ENCODE measurements at places on chromosomes 5 and 9.
A peak's percentile ranks its signal among the peaks of the same experiment; 100 is the strongest.

- DNase-seq: peak; percentile 64
Measured at GRCh38 chr9:133406480-133407307, 11.1 kb downstream of the REXO4 start.

DNA sequence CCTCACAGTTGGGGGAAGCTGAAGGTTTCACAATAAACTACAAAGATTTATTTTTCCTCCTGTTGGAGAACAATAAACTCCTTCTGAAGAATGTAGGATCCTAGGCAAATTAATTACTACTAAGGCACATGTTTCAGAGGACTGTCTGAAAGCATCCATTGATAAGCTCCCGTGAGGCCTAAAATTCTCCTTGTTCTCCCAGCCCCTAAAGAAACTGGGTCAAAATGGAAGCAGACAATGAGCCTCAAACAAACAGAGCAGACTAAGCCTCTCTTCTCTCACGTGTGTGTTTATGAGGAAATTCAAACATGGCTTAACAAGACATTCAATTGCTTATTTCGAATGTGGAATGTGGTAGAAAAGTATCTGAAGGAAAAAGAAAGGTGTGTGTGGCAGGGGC lies 249.0 kb downstream of the GLIS3 start:
- no peak for DNase-seq

DNA sequence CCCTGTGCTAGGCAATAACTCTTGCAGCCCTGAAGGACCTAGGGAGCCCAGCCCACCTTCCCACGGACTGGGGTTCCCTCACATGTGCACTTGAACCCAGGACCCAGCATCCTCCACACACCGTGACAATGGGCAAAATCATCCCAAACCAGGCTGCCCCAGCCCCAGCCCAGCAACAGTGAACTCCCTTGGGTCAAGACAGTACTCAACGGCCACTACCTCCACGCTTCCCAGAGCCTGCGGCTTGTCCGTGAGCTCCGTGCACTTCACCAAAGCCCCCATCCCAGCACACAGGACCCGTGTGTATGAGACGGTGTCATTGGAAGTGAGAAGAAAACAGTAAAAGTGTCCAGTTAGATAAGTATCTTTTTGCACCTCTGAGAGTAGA lies 55.8 kb downstream of the IPPK start:
- DNase-seq: no peak

- DNase-seq: no peak
Measured at GRCh38 chr5:78758169-78758839, 109.7 kb upstream of the LHFPL2 start.

GRCh38 chr9:18474783-18475182 lies 830 bp downstream of the ADAMTSL1 start:
- no peak for DNase-seq

- no peak for DNase-seq
Measured at GRCh38 chr9:69218166-69218565, 44.1 kb downstream of the TJP2 start.

DNA sequence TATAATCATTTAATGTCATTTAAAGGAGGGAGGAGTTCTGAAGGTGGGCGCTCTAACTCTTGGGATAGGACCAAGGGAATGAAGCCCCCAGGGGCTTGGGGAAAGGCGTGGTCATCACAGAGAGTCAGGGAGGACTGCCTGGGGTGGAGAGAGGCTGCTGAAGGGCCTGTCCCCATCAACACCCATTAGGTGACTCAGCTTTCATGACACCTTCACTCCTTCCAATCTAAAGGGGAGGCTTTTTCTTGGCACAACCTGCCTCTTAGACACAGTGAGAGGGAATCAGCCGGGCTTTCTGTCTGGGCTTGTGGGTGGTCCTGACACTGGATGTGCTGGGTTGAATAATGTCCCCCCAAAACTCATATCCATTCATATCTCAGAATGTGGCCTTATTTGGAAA lies 31.4 kb upstream of the ANKRD33B start:
- no peak for DNase-seq

- no peak for DNase-seq
Measured at GRCh38 chr5:83844449-83845068, 123.9 kb upstream of the HAPLN1 start.

GRCh38 chr9:38339496-38339895 lies 53.0 kb upstream of the ALDH1B1 start:
- no peak for DNase-seq

GRCh38 chr5:157718519-157718918 lies 12.7 kb upstream of the THG1L start:
- no peak for DNase-seq

DNA sequence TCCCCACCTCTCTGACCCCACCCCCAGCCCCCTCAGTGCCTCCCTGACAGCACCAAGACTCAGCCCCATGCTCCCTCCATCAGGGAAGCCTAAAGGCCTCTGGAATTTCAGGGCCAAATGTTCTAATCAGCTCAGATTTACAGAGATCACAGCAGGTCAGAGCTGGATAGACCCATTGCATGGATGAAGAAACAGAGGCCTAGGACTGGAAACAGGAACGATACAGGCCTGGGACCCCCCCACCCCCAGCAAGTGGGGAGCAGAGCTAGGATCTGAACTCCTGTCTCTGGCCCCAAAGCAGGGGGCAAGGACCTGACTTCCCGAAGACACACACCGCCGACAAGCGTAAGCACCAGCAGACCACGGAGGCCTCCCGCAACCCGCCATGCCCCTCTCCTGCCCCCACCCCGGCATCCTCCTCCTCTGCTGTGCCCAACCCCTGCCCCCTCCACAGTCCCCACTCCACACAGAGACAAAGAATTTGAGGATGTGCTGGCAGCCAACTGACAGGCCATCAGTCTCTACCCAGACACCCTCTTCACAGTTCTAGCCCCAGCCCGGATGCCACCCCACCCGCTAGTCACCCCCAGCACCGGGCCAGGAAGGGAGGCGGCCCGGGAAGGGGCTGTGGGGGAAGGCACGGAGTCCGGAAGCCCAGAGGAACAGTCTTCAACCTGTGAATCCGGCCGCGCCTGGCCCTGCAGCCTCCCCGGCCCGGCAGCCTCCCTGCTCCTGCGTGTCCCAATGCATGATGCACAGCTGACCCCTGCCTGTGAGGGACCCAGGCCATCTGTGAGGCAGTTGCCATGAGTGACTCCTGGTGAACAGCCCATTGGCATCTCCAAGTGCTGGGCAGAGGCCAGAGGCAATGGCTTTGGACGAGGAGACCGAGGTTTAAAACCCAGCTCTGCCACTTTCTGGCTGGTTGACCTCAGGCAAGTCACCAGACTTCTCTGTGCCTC lies 31.3 kb downstream of the NDUFA8 start:
- no peak for DNase-seq

- DNase-seq: no peak
Measured at GRCh38 chr9:16290169-16290568, 580.3 kb downstream of the BNC2 start.

DNA sequence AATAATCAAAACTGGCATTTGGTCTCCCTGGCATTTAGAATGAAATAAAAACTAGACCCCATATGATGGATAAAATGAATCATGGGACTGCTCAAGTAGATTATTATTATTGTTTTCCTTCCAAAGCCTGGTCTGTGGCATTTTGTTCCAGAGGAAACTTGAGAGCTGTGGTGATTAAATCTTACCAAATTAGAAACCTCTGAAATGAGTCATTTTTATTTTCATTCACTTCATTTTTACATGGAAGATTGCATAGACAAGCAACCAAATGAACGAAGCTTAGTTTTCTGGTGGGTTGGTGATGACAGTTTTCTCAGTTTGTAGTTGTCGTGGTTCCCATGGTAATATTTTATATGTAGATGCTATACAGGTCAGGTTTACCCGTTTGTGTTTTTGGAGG lies 23.4 kb downstream of the PAM start:
- DNase-seq: no peak

DNA sequence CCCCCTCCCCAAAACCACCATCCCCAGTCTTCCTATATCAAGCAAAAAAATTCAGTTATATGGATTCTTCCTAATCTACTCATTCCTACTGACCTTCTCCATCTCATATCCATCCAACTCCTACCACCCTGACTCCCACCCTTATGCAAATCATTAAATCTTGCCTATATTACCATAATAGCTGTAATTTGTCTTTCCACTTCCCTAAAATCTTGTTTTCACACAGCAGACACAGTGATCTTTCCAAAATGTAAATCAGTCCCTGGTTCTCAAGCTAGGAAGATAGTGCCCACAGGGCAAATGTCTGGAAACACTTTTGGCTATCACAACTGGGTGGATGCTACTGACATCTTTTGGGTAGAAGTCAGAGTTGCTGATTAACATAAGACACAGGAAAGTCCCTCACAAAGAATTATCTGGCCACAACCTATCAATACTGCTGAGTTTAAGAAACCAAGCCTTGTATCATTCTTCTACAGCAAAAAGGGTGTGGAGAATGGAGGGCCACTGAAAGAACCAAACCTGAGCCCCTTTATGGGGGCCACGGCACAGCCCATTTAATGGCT lies 1.4 kb downstream of the SRA1 start:
- DNase-seq: no peak

DNA sequence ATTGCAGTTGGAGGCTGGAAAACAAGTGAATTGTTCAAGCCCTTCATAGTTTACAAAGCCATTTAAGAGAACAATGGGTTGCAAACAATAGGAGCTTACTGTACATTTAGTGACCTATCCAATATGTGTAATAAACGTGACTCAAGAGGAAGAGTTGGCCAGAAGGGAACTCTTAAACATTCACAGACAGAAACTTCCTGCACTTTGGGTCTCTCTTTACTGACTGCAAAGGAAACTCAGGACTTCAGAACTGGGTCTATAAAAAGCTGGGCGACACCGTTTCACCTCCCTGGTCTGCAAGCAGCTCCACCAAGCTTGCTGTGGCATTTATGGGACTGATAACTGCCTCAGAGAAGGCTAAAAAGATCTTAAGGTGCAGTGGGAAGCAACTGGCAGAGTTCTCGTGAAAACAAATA lies 48.7 kb upstream of the SPATA31D4 start:
- DNase-seq: no peak

DNA sequence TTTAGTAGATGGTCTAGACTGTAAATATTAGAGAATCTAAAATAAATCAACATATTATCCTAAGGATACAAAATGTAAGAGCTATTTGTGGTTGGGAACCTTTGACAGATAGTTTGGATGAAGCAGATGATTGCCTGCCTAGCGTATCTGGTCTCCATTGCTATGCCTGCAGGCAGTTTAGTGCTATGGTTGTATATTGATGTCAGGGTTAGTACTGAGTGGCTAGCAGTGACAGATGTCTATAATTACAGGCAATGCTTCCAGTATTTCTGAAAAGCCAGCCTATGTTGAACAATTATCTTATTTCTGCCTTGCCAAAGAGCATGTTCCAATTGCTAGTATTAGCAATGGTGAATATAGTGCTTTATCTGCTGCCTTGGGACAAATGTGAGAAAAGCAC lies 151.3 kb upstream of the TLX3 start:
- no peak for DNase-seq

DNA sequence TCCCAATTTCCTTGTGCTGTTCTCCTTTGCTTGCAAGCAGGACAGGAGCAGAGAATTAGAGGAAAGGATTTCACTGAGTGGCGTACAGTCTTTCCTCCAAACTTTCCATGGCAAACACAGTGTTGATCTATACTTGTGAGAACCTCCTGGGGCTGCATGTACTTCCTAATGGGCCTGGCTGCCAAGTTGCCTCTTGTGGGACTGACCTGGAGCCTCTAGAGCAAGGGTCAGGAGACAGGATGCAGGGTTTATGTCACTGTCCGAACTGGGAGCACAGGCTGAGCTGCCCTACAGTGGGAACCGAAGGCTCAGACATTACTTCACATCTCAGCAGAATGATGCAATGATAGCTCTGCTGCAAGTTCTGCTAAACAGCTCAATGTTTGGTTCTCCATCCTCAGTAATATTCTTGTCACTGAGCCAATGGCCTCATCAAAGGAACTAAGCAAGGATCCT lies 102.3 kb downstream of the ENC1 start:
- no peak for DNase-seq

- DNase-seq: no peak
Measured at GRCh38 chr5:132539716-132540115, 3.6 kb downstream of the IL5 start.

- DNase-seq: no peak
Measured at GRCh38 chr9:116204252-116204882, 50.8 kb downstream of the PAPPA start.
